ENCODE measurements at places on chromosomes 2 and 18.

- no peaks in the 10 kb centered on the region for H3K4me1 ChIP-seq
- H3K36me3 ChIP-seq: no peaks in the 10 kb centered on the region
- DNase-seq: no peak
- H3K27me3 ChIP-seq: peaks cover 36% of the 10 kb centered on the region
- H3K27ac ChIP-seq: no peak overlapping the region
Measured at GRCh38 chr2:240712121-240712520, 20.5 kb downstream of the AQP12A start.

GRCh38 chr2:174778085-174778981 is 14.1 kb upstream of the CHRNA1 start:
- H3K4me3 ChIP-seq: no peak overlapping the region
- no peak overlapping the region for H3K27ac ChIP-seq
- H3K4me1 ChIP-seq: peaks cover 6% of the 10 kb centered on the region

DNA sequence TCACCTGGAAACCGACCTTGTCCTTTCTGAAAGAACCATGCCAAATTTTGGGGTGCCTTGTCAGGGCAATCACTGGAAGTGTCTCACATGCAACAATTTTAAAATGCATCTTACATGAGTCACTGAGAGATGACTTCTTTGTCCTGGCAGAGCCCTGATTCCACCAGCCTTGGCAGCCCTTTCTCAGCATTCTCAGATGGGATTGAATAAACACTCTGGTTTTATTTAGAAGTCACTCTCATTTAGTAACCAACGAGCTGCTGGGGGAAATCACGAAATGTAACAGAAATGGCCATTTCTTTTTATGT is 3.8 kb upstream of the ATP8B1 start:
- H3K27ac ChIP-seq: no peak overlapping the region
- no peaks in the 10 kb centered on the region for H3K36me3 ChIP-seq
- DNase-seq: peak; percentile 75
- H3K27me3 ChIP-seq: no peaks in the 10 kb centered on the region

DNA sequence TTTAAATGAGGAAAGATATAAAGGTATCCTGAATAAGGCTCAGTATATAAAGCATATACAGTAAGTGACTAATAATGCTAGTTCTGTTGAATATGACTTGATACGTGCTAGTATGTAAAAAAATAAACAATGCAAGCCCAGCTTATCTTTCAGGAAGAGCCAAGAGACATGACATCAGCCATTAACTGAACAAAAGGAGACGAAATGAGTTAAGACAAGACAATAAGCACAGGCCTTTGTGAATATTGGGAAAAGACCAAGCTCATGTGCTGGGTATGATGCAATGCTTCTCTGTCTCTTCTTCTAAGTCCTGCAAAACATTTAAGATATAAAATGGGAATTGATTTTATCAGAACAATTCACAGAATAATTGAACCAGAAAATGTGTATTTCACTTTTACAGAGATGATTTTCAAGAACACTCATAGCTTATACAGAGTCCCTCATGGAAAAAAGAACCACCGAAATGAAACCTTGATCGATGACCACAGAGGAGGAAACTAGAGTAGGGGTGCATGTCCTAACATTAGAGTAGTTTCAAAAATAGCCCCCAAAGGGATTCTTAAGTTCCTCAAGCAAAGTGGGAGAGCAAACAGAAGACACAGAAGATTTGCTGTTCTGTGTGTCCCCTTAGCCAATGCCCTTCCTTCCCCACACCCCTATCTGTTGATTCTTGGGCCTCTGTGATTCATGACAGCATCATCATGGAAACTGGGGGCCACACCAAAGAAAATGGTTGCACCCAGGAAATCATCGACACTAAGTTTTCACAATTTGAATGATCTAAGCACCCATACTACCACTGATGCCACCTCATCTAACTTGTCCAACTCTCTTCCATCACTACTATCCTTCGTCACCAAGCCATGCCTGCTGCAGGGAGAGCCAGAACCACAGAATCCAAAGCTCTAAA is 68.0 kb upstream of the CRIM1 start:
- H3K4me1 ChIP-seq: no peaks in the 10 kb centered on the region
- no peak overlapping the region for H3K27ac ChIP-seq
- H3K36me3 ChIP-seq: no peaks in the 10 kb centered on the region
- H3K4me3 ChIP-seq: no peak overlapping the region
- H3K27me3 ChIP-seq: no peaks in the 10 kb centered on the region

GRCh38 chr2:16209799-16210198 is 269.4 kb downstream of the MYCN start:
- H3K36me3 ChIP-seq: no peaks in the 10 kb centered on the region
- H3K4me3 ChIP-seq: no peak overlapping the region
- H3K27ac ChIP-seq: no peak overlapping the region
- H3K4me1 ChIP-seq: no peaks in the 10 kb centered on the region

- H3K4me3 ChIP-seq: peak overlapping the region; percentile 86
- peaks cover 21% of the 10 kb centered on the region for H3K4me1 ChIP-seq
- H3K27me3 ChIP-seq: no peaks in the 10 kb centered on the region
- DNase-seq: no peak
- no peaks in the 10 kb centered on the region for H3K36me3 ChIP-seq
Measured at GRCh38 chr18:62526098-62527025, 3.5 kb downstream of the ZCCHC2 start.

DNA sequence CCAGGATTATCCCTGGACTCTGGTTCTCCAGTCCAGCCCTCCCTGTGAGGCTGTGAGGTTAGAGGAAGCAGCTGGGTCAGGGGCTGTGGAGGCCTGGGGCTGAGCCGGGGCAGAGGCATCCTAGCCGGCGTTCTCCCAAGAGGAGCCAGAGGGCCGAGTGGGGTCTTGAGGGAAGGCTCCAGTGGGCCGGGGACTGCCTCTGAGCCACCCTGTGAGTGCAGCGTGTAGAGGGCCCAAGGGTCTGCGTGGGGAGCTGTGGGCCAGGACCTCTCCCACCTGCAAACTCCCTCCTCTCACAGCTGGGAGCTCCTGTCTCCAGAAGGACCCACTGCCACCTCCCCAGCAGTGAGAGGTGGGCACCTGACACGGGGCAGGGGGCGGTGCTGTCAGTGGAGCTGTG is 41.0 kb downstream of the GLI2 start:
- H3K4me3 ChIP-seq: no peak overlapping the region
- peaks cover 15% of the 10 kb centered on the region for H3K4me1 ChIP-seq
- DNase-seq: no peak

- no peak overlapping the region for H3K4me3 ChIP-seq
- DNase-seq: no peak
- no peak overlapping the region for H3K27ac ChIP-seq
Measured at GRCh38 chr2:119276864-119277263, 53.2 kb downstream of the STEAP3 start.

- no peaks in the 10 kb centered on the region for H3K36me3 ChIP-seq
- no peak overlapping the region for H3K27ac ChIP-seq
- H3K27me3 ChIP-seq: no peaks in the 10 kb centered on the region
- DNase-seq: no peak
- no peaks in the 10 kb centered on the region for H3K4me1 ChIP-seq
- no peak overlapping the region for H3K4me3 ChIP-seq
Measured at GRCh38 chr2:222076973-222077690, 221.7 kb downstream of the PAX3 start.

- no peak for DNase-seq
- H3K27ac ChIP-seq: no peak overlapping the region
- H3K27me3 ChIP-seq: no peaks in the 10 kb centered on the region
- H3K4me1 ChIP-seq: peaks cover 16% of the 10 kb centered on the region
- no peak overlapping the region for H3K4me3 ChIP-seq
- no peaks in the 10 kb centered on the region for H3K36me3 ChIP-seq
Measured at GRCh38 chr2:98471402-98472131, 26.9 kb downstream of the INPP4A start.

DNA sequence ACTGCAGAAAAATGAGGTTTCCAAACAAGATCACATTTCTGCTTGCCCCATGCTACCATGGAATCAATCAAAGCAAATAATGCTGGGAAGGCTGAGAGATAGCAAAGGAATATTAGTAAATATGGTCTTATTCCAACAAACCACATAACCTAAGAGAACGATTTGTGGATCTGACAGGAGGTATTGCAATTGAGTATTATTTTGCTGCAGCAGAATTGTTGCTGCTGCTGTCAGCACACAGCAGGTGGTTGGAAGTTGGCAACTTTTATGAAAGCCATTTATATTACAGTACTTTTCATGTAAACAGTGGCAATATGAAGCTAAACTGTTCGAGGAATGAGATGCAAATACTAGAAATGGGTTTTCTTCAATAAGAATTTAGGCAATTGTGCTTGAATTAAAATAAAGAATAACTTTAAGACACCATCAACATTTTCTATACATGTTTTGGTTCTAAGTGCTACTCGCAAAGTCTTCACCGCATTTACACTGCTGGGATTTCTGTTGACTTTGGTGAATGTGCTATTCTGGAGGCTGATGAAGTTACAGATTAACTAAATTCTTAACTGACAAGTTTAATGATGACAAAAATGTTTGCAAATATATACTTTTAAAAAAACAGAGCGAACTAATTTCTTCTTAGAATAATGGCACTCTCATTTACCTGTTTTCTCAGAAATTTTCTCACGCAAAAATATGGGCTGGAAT is 1285.7 kb downstream of the CNTNAP5 start:
- H3K4me3 ChIP-seq: no peak overlapping the region
- H3K4me1 ChIP-seq: no peaks in the 10 kb centered on the region
- no peaks in the 10 kb centered on the region for H3K27me3 ChIP-seq

- H3K36me3 ChIP-seq: peaks cover 11% of the 10 kb centered on the region
- no peak overlapping the region for H3K27ac ChIP-seq
- DNase-seq: no peak
- no peak overlapping the region for H3K4me3 ChIP-seq
Measured at GRCh38 chr2:127261804-127262406, 32.0 kb downstream of the ERCC3 start.

DNA sequence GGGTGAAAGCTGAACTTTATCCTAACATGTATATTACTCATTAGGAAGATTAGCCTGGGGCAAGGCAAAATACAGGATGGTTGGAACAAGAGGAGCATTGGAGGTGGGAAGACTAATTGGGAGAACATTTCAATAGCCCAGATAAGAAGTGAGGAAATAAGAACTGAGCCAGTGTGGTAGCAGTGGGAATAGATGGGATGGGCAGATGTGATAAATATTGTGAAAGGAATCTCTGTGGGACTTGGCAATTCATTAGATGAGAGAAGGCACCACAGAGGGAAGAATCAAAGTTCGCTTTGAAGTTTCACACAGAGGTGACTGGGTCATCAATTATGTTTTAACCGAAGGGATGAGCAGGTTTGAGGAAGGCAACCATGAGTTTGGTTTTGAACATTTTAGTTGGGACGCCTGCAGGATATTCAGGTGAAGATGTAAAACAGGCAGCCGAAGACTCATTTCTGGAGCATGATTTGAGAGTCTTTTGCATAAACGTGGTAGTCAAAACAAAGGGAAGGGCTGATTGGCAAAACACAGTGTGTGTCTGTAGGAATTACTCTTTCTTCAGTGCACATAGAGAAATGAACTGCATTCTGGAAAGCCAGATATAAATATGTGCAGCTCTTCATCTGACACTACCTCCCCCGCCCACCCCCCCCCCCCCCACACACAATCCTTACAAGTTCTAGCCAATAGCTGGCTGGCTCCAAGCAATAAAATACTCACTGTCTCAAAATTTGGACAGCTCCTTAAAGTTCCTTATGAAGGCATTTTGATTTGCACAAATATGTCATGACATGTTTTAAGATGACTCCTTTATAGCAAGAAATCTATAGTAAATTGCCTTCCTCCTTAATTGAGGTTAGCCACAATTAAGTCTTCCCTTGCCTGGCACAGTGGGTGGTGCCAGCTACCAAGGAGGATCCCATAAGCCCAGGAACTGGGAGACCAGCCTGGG is 1.9 kb upstream of the SLC1A4 start:
- peak overlapping the region; percentile 61 for H3K4me3 ChIP-seq
- H3K36me3 ChIP-seq: no peaks in the 10 kb centered on the region
- peak overlapping the region; percentile 81 for H3K27ac ChIP-seq
- peak; percentile 88 for DNase-seq

DNA sequence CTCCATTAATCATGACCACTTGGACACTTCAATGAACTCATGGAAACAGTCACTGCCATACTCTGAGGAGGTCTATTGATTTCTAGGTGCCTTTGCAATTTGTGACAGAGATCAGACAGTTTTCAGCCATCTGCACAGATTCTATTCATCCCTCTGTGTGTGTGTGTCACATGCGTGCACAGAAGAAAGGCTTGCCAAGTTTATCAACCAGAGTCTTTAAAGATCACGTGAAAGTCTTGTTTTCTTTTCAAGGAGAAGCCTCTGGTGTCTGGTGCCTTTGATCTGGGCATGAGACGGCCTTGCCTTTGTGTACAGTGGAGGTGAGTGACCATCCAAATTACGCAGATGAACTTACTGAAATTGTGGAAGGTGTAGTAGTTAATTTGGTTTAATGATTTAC is 164.2 kb downstream of the VAPA start:
- no peak overlapping the region for H3K27ac ChIP-seq
- peaks cover 7% of the 10 kb centered on the region for H3K27me3 ChIP-seq
- H3K4me3 ChIP-seq: no peak overlapping the region
- H3K36me3 ChIP-seq: no peaks in the 10 kb centered on the region

GRCh38 chr18:64851726-64852125 is 702.8 kb upstream of the LINC00305 start:
- H3K4me1 ChIP-seq: no peaks in the 10 kb centered on the region
- H3K36me3 ChIP-seq: no peaks in the 10 kb centered on the region
- DNase-seq: no peak
- no peak overlapping the region for H3K4me3 ChIP-seq
- no peak overlapping the region for H3K27ac ChIP-seq

GRCh38 chr2:207071820-207072219 is 93.9 kb downstream of the KLF7 start:
- no peak for DNase-seq
- H3K36me3 ChIP-seq: no peaks in the 10 kb centered on the region
- H3K27ac ChIP-seq: no peak overlapping the region
- H3K27me3 ChIP-seq: no peaks in the 10 kb centered on the region
- no peak overlapping the region for H3K4me3 ChIP-seq

- no peak for DNase-seq
- H3K4me1 ChIP-seq: no peaks in the 10 kb centered on the region
- H3K36me3 ChIP-seq: no peaks in the 10 kb centered on the region
- H3K4me3 ChIP-seq: no peak overlapping the region
- no peak overlapping the region for H3K27ac ChIP-seq
Measured at GRCh38 chr2:2933426-2933825, 444.2 kb downstream of the EIPR1 start.

- no peak overlapping the region for H3K27ac ChIP-seq
- no peaks in the 10 kb centered on the region for H3K27me3 ChIP-seq
- H3K36me3 ChIP-seq: no peaks in the 10 kb centered on the region
Measured at GRCh38 chr18:9196568-9196967, 60.0 kb downstream of the ANKRD12 start.

GRCh38 chr18:2982452-2983269 is 30.3 kb downstream of the LPIN2 start:
- peaks cover 9% of the 10 kb centered on the region for H3K4me1 ChIP-seq
- no peak overlapping the region for H3K27ac ChIP-seq
- no peak overlapping the region for H3K4me3 ChIP-seq

- no peaks in the 10 kb centered on the region for H3K27me3 ChIP-seq
- peak overlapping the region; percentile 26 for H3K27ac ChIP-seq
- H3K4me3 ChIP-seq: peak overlapping the region; percentile 87
- no peak for DNase-seq
Measured at GRCh38 chr2:169828141-169828811, 1.0 kb downstream of the UBR3 start.
